ENCODE measurements at places on chromosomes 5 and 9. TPM values are rescaled to one million over a fixed set of nuclear protein-coding genes. Genes with fewer than 3 reads are reported as not detected.

DNA sequence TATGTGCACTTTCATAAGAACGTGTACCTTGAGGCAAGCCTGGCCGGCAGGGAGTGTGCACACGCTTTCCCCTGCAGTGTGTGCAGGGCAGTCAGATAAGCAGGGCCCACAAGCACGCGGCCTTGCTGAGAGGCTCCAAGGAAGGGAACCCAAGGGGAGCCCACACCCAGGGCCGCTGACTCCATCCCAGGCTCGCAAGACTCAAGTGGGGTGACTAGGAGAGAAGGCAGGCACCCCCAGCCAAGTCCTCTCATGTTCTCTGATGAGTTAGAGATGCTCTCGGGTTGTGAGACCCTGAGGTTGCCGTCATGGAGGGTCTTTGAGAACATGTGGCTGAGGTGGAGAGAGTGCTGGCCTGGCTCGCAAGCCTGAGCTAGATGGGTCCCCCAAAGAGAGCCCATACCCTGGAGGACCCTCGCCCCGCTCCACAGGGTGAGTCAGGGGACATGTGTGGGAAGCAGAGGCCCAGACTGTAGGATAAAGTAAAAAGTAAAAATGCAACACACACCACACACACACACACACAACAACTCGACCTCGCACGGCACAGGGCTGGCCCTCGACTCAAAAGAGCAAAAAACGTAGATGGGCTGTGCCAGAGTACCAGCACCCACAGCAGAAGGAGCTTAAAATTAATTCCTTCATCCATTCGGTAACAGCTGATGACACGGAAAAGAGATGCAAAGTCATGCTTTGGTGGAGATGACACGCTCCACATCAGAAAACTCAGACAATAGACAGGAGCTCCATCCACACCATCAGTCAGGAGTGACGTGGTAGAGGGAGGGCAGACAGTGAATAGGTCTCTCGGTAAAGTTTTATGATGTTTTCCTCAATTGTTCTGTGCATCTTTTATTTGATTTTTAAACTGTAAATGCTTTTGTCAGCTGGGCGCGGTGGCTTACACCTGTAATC, 54.8 kb upstream of the NKD2 start:
- DNase-seq = no peak

DNA sequence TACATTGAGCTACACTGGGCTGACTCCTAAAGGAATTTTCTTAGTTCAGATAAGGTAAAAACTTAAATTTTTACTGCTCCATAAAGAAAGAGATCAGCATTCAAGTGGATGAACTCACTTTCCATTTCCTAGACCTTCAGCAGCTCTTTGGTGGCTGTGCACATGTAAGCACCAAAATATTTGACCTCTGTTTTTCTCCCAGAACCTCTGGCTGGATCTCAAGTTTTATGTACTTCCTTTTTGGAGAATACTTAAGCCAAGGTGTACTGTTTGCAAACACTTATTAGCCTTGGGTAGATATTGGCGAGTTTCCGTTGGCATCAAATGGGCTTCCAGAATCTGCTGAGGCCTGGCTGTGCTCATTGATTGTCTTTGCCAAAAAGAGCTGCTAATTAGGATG, 10.3 kb downstream of the TNC start:
- peak; percentile 58 for DNase-seq

GRCh38 chr5:1035421-1036405, 27.1 kb downstream of the NKD2 start:
- DNase-seq = no peak

CDKN2B-AS1 gene
- total RNA-seq = 0.55 TPM

MYOZ3 gene
- total RNA-seq = 2.2 TPM

- no peak for DNase-seq
Observed at GRCh38 chr5:181215997-181216989, 6.8 kb upstream of the TRIM41 start.

GRCh38 chr9:81993656-81994055, 5.1 kb downstream of the SPATA31D1 start:
- no peak for DNase-seq

ST8SIA4 gene
- 9.4 TPM for total RNA-seq

- DNase-seq = no peak
Observed at GRCh38 chr9:129581505-129582189, 39.3 kb downstream of the C9orf50 start.

GRCh38 chr9:133456409-133456808, 3.4 kb upstream of the CACFD1 start:
- DNase-seq = no peak

DNA sequence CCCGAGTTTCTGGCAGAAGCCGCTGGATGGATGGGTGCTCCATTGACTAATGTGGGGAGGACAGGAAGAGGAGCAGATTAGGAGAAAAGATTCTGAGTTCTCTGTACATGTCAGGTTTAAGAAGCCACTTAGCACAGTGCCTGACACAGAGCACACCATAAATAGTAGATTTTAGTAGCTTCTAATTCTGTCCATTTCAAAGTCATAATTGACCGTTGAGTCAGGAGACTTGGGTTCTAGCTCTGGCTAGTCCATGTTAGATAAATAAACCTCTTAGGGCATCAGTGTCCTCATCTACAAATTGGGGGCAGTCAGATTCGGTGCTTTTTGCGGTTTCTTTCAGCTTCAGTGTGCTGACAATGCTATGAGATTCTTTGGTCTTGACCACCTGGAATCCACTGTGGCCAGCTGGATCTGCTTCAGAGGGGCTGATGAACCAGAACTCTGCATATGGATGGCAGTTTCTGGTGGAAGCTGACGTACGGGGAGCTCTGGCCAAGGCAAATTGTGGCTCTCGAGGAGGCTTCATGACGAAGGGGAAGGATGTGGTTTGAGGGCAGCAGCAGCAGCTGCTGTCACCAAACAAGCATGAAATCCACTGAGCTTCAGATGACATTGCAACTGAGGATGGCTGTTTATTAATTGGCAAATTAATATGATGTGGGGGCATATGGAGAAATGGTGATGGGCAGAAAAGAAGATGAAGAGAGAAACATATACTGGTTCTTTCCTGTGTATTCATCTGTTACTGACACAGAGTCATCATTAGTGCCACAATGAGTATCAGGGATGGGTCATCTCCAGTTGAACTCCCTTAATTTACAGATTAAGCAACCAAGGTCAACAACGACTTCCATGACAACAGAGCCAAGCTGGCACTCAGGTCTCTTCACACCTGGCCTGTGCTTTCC, 134.4 kb downstream of the AOPEP start:
- peak; percentile 55 for DNase-seq

ANKRD31 gene
- total RNA-seq = 0.17 TPM

GRCh38 chr9:137630126-137630525, 11.3 kb downstream of the EHMT1 start:
- DNase-seq = no peak

C5orf34 gene
- total RNA-seq = 0.69 TPM

GRCh38 chr5:116355819-116356601, 218.6 kb downstream of the SEMA6A start:
- DNase-seq = no peak

GRCh38 chr5:121257621-121258020, 594.1 kb upstream of the FTMT start:
- DNase-seq = no peak

DNA sequence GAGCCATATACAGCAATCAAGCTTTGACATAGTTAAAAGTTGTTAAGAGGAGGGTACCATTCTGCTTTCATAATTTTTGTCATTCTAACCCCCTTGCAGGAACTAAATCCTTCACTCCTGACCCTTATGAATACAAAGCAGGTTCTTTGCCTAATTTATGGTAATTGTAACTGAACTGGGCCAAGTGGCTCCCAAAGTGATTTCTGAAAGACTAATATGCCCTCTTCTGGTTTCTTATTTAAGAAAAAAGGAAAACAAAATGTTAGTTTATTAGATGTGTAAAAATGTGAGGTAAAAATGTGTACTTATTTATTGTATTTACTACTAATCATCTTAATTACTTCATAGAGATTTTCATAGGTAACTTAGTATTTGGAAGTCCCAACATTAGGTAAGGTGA, 268.5 kb downstream of the BNC2 start:
- DNase-seq = no peak

DNA sequence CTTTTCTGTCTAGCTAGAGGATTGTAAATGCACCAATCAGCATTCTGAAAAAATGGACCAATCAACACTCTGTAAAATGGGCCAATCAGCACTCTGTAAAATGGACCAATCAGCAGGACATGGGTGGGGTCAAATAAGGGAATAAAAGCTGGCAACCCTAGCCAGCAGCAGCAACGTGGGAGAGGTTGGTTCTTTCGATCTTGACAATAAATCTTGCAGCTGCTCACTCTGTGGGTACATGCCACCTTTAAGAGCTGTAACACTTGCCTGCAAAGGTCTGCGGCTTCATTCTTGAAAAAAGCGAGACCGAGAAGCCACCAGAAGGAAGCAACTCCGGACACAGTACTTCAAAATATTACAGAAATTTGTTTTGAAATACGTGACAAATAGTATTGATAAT, 424.6 kb upstream of the CDH9 start:
- DNase-seq = no peak

- peak; percentile 89 for DNase-seq
Observed at GRCh38 chr9:82961504-82962125, 101.3 kb downstream of the RASEF start.

EIF4E1B gene
- total RNA-seq = not detected

DNA sequence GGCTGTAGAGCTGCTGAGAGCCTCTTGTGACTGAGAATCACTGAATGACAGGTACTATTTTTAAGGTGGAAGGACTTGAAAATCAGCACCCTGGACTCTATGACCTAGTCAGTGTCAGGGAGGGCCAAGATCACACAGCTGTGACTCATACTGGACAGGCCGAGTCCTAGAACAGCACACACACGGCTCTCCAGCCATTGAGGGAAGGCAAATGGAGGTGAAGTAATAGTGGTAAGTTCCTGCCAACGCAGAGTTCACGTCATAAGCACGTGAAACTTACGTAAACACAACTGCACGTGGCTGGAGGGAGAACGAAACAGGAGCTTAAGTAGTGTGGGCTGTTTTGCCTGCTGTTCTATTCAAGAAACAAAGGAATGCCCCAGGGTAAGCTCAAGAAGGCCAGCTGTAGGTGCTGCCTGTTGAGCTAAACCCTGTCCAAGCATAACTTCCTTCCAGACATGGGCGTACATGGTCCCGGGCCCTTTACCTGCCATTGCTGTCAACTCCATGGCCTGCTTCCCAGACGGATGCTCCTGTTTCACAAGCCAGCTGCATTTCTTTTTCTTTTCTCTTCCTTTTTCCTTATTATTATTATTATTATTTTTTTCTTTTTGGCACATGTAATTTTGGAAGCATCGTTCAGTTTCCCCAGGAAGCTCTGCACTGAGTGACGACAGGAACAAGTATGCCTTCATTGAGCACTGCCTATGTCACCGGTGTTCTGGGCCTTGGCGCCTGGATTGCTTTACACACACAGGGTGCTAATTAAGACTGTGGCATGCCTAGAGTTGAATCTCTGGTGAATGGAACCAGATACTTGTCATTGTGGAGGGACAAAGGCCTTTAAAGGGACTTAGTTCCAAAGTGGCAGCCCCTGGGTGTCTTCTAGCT, 10.2 kb upstream of the LCP2 start:
- peak; percentile 78 for DNase-seq

TLX3 gene
- total RNA-seq = not detected

GRCh38 chr5:149301744-149302380, 30.2 kb downstream of the AFAP1L1 start:
- no peak for DNase-seq

DNA sequence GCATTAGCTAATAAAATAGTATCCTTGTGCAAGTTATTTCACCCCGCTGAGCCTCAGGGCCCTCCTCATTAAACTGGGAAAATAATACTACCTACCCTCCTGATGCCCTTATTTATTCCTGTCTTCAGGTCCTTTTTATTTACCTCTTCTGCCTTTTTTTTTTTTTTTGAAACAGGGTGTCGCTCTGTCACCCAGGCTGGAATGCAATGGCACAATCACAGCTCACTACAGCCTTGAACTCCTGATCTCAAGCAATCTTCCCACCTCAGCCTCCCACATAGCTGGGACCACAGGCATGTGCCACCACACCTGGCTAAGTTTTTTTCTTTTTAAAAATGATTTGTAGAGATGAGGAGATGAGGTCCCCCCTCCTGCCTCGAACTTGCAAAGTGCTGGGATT, 20.9 kb downstream of the HBEGF start:
- no peak for DNase-seq

- no peak for DNase-seq
Observed at GRCh38 chr9:21465859-21466518, 16.1 kb downstream of the IFNE start.

DNA sequence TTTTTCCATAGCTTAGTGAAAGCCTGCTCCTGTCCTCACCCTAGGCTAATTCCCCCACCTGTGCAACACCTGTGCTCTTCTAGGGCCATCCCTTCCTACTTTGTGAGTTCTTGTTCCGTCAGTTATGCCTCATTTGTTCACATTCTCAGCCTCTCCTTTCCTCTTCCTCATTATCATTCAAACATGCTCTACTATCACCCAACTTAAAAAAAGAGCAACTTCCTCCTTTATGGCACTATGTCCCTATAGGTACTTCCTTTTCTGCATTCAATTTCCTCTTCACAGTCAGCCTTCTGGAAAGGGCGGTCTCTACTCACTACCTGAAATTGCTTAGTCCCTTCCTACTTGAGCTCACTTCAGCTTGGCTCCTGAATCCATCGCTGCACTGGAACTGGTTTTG, 111.8 kb upstream of the LHFPL2 start:
- DNase-seq = no peak

TMEM8B gene
- total RNA-seq = 36.2 TPM

DNA sequence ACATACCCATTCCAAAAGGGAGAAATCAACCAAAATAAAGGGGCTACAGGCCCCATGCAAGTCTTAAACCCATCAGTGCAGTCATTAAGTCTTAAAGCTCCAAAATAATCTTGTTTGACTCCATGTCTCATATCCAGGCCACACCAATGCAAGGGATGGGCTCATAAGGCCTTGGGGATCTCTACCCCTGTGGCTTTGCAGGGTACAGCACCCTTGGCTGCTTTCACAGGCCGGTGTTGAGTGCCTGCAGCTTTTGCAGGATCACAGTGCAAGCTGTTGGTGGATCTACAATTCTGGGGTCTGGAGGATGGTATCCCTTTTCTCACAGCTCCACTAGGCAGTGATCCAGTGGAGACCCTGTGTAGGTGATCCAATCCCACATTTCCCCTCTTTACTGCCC, 5.0 kb upstream of the SPINK14 start:
- no peak for DNase-seq

HK3 gene
- total RNA-seq = 4.0 TPM

GRCh38 chr9:126371007-126371870, 44.6 kb downstream of the MVB12B start:
- DNase-seq = no peak

- no peak for DNase-seq
Observed at GRCh38 chr5:81516091-81516490, 122.2 kb upstream of the ACOT12 start.

DNA sequence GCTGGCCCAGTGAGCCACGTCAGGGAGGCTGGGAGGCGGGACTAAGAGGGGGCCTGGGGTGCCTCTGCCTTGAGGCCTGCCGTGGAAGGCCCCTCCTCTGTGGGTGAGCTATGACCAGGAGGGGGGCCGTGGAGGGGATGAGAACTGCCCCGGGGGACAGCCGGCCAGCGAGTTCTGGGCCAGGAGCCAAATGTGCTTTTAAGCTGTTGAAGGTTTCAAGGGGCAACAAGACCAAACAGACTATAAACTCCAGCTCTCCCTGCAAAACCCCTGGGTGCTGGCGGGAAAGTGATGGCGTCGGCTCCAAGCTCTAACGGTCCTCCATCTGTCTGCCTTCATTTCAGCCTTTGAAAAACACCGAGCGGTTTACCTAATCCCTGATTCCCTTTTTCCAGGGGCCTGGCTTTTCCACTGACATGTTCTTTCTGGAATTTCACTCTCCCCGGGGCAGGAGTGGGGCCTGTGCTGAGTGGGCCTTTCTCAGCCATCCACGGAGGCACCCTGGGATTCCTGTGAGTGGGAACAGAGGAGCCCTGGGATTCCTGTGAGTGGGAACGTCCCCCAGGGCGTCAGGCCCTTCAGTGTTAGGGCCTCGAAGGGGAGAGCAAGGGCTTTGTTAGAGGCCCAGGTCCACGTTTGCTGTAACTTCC, 65.6 kb downstream of the COL5A1 start:
- DNase-seq = peak; percentile 58

Measured in mucosa of gallbladder (tissue), 1 donor.